ENCODE measurements at places on chromosomes 11 and 22.
A peak's percentile ranks its signal among the peaks of the same experiment; 100 is the strongest.

DNA sequence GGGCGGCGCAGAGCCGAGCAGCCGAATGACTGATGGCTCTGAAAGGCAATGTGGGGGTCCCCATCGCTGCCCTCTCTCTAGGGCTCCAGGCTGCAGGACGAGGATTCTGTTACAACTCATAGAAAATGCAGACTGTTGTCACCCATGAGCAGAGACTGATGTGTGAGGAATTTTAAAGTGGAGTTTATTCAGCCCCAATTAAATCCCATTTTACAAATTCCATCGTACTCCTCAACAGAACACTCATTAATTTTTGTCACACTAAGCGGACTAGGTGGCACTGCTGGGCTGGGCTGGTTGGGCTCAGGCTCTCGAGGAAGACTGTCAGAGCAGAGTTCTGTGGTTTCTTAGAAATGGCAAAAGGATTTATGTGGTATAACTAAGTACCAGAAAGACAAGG lies 102.6 kb upstream of the SPON1 start:
- DNase-seq: no peak

DNA sequence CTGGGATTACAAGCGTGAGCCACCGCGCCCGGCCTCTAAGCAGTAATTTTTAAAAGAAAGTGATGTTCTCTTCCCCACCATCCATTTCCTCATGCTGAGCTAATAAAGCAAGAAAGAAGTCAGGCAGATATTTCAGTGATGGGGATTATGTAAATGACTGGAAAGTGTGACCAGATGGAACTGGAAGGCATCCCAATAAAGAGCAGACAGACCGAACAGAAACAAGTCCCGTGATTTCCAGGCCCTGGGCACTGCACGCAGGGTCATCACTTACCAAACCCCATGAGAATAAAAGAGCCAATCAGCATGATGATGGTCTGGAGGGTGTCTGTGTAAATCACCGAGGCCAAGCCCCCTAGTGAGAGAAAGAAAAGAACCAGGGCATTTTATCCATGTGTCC lies 18.2 kb downstream of the SLC5A4 start:
- DNase-seq: no peak

GRCh38 chr22:39150848-39151215 lies 1.6 kb downstream of the CBX7 start:
- DNase-seq: peak; percentile 30

- no peak for DNase-seq
Observed at GRCh38 chr11:130651066-130651855, 202.8 kb downstream of the ADAMTS15 start.

GRCh38 chr22:23223569-23224317 lies 43.4 kb downstream of the BCR start:
- no peak for DNase-seq

- no peak for DNase-seq
Observed at GRCh38 chr11:76361776-76362175, 19.2 kb downstream of the THAP12 start.

DNA sequence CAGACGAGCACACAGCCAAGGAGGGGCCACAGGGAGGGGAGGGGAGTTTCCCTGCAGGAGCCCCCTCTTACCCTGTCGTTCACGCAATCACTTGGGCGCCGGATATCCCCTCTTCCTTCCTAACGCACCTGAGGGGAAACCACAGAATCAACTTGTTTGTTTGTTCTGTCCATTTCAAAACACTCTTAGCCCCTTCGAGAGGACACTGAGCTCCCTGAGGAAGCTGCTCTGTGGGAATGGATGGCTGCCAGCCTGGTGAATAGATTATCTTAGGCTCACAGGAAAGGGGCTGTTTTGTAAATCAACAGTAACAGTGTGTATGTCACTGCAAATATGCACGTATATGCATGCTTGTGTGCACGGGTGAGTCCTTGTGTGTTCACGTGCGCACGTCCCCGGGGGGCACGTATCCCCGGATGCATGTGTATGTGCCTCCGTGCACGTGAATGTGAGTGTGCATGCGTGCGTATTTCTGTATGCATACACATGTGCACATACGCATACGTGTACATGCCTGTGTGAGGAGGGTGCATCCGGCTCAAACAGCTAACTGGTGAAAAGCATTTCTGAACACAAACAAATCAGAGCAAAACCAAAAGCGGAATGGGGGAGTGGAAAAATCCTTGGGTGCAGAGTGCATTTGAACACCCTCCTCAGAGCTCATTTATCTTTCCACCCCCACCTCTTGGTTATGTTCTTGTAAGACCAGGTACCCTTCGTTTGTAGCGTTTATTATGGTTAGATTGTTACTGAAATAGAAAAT lies 7.2 kb downstream of the ARSA start:
- peak; percentile 73 for DNase-seq

- DNase-seq: no peak
Observed at GRCh38 chr22:21446827-21447690, 20.1 kb upstream of the TMEM191C start.

- DNase-seq: no peak
Observed at GRCh38 chr11:27141576-27141975, 101.0 kb downstream of the BBOX1 start.

- no peak for DNase-seq
Observed at GRCh38 chr22:35307892-35308291, 8.2 kb downstream of the TOM1 start.

- peak; percentile 10 for DNase-seq
Observed at GRCh38 chr11:73244589-73245240, 26.6 kb downstream of the P2RY2 start.

GRCh38 chr11:118610225-118610772 lies 2.9 kb downstream of the PHLDB1 start:
- peak; percentile 55 for DNase-seq

DNA sequence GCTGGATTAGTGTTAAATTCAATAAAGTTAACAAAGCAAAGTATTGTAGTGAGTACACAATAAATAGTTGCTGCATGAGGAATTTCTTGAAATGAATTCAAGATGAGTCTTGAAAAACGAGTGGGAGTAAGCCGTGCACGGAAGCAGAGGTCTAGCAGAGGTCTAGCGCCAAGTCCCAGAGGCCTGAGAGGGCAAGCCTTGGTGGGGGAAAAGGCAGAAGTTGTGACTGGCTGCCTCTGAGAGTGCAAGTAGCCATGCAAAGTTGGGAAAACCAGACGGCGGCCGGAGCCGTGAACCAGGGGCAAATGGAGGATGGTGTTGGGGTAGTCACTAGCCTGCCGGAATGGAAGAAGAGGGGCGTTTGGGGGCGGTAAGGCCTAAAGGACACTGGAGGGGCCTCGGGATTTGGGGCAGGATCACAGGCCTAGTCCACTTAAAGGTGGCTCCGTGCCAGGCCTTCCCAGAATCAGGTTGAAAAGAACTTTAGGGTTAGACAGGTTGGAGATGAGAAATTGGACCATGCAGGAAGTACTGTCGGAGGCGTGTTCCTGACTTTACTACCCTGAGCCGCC lies 379 bp upstream of the SLC3A2 start:
- peak; percentile 64 for DNase-seq

- DNase-seq: no peak
Observed at GRCh38 chr11:76193219-76193618, 13.1 kb downstream of the WNT11 start.

DNA sequence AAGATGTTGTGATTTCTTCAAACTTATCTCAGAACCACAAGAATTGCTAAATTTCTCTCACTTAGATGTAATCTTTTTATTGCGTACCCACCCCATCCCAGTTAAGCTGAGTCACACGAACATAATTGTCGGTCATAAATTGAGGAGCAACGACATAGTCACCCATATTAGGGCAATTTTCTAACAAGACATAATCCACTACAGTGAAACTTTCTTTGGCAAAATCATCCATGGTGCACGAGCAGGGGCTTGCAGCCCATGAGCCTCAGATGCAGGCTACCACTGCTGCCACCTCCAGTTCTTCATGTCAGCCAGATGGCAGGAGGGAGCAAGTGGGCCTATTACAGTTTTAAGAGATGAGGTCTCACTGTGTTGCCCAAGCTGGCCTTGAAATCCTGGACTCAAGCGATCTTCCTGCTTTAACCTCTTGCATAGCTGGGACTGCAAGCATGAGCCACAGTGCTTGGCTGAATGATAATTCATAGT lies 70.3 kb upstream of the GRK2 start:
- no peak for DNase-seq

- no peak for DNase-seq
Observed at GRCh38 chr11:66858939-66859685, 2.2 kb downstream of the LRFN4 start.

DNA sequence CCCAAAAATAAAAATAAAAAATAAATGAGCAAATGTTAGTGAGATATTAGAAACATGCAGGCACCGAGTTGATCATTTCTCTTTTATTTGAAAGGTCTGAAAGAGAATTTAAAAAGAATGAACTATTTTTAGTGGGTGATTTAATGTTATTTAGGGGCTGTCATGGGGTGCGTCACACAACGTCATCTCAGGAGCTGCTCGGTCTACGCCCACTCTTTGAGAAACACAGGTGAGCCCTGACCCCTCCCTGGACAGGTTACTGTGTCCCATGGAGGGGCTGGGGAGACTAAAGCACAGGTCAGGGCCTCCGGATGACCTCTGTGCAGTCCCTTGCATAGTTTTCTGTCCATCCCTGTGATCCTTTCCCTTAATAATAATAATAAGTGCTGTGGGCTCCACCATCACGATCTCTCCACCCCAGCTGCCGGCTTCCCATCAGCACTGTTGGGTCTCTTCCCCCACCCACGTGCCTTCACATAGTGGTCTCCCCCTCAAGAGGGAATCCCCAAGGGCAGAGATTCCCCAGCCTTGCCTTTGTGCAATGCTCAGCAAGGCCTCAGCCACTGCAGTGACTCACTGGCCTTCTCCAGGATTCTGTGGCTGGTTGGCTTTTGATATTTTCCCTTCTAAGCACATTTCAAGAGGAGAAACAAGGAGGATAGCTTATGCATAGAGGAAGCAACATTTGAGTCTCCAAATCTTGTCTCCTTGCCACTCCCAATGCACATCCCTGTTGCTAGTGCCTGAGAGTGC lies 159.9 kb downstream of the TTC17 start:
- DNase-seq: no peak

GRCh38 chr11:42085736-42086135 lies 626.3 kb upstream of the LRRC4C start:
- DNase-seq: no peak

- DNase-seq: no peak
Observed at GRCh38 chr11:62399878-62400266, 19.0 kb upstream of the SCGB1A1 start.

GRCh38 chr11:74691755-74692154 lies 39.5 kb downstream of the CHRDL2 start:
- DNase-seq: no peak

- DNase-seq: no peak
Observed at GRCh38 chr11:122758974-122759373, 79.3 kb upstream of the CRTAM start.

DNA sequence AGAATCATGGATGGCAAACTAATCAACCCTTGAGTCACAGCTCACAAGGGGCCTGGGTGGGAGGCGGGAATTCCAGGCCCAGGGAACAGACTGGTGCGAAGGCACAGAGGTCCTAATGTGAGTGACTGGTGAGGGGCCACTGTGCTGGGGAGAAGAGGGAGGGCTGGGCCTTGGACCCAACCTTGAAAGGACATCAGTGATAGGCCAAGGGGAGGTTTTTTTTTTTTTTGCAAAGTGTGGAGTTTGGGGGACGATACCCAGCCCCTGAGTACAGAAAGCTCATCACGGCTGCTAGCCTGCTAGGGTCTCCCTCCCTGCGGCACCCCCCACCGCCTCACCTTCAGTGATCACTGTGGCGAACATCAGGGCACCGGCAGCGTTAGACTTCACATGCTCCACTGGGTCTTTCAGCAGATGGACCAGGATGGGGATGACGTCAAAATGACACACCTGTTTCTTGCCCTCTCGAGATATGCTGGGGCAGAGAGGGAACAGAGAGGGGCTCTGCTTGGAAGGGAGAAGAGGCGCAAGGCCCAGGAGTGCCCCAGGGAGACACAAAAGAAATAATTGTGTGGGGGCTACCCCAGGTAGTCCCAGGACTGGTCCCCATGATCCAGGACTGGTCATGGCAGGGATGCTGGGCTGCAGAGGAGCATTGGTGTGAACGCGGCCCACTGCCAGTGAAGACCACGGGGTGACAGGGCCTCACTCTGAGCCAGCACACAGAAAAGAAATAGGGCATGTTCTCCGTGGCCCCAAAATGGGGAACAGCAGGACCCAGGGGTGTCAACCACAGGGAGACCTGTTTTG lies 8.6 kb upstream of the GNAZ start:
- peak; percentile 4 for DNase-seq

GRCh38 chr11:108939135-108939534 lies 274.3 kb downstream of the DDX10 start:
- no peak for DNase-seq

DNA sequence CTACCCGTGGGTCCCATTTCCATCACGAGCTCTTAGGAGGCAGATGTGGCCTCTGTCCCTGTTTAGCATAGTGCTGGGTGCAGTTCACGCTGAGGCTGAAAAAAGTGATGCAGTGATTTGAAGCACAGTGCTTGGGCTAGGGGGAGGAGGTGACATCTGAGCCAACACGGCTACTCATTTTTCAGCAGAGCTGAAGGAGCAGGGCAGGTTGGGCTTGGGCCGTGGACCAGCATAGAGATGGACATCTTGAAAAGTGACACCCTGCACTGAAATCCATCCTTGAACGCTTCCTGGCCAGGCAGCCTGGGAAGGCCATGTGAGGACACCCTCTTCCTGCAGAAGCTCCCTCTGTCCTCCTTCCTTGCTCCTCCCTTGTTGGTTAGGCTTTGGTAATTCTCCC lies 66.4 kb downstream of the ADAMTS15 start:
- DNase-seq: no peak

GRCh38 chr11:9624448-9624847 lies 39.4 kb upstream of the SWAP70 start:
- DNase-seq: no peak

- no peak for DNase-seq
Observed at GRCh38 chr11:1181853-1182535, 24.2 kb downstream of the MUC5AC start.

DNA sequence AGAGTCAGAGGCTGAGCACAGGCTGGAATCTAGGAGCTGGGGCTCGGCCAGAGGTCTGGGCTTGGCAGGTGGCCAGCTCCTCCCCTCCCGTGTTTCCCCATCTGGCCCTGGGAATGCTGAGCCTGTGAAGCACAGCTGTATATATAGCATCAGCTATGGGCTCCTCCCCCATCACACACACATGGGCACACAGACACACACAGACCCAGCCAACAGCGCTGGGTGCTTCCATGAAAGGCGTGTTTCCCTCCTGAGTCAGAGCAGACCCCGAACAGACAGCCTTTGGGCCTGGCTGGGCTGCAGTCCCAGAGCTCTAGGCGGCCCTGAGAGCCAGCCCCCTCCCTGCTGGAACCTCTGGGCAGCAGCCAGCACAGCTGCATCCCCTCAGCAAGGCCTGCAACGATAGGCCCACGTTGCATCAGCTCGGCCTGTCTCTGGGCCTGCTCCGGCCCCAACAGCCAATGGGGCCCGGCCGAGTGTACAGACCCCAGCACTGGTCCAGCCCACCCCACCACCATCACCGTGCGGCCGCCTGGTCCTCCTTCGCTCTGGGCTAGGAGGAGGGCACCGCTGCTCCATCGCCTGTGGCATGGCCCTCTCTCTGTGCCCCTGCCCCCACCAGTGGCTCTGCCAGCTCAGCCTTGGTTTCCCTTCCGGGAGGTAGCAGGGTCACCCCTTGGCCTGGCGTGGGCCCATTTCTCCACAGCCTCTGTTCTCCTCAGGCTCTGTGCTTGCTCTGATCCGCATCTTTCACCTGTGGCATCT lies 7.6 kb upstream of the SERPINH1 start:
- DNase-seq: no peak
